ENCODE measurements at places on chromosomes 1 and 21. TPM values are rescaled to one million over a fixed set of nuclear protein-coding genes. Genes with fewer than 3 reads are reported as not detected.

GRCh38 chr1:61299463-61299862 lies 217.1 kb downstream of the NFIA start:
- DNase-seq, result no peak

The C2CD4D gene
- total RNA-seq, result 0.95 TPM

DNA sequence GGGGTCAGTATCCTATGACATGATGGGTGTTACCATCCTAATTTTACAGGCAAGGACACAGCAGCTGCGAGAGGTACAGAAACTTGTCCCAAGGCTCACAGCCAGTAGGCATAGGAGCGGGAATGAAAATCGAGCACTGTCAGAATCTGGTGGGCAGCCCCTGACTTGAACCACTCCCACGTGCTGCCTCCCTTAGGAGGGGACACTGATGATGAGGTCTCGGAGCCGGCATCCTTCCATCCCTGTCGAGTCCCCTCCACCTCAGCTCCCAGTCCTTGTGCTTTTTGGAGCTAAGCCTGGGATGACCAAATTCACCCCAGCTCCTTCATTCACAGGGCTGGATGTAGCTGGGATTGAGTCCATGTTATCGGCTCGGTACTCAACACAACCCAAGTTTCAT lies 49.0 kb downstream of the B3GALT5 start:
- no peak for DNase-seq

The KCNT2 gene
- 7.1 TPM for total RNA-seq

The FCRL6 gene
- total RNA-seq, result not detected

The MMEL1 gene
- total RNA-seq, result not detected

The TTC24 gene
- not detected for total RNA-seq
